ENCODE measurements at places on chromosomes 1 and 21. TPM values are rescaled to one million over a fixed set of nuclear protein-coding genes. Genes with fewer than 3 reads are reported as not detected.

DNA sequence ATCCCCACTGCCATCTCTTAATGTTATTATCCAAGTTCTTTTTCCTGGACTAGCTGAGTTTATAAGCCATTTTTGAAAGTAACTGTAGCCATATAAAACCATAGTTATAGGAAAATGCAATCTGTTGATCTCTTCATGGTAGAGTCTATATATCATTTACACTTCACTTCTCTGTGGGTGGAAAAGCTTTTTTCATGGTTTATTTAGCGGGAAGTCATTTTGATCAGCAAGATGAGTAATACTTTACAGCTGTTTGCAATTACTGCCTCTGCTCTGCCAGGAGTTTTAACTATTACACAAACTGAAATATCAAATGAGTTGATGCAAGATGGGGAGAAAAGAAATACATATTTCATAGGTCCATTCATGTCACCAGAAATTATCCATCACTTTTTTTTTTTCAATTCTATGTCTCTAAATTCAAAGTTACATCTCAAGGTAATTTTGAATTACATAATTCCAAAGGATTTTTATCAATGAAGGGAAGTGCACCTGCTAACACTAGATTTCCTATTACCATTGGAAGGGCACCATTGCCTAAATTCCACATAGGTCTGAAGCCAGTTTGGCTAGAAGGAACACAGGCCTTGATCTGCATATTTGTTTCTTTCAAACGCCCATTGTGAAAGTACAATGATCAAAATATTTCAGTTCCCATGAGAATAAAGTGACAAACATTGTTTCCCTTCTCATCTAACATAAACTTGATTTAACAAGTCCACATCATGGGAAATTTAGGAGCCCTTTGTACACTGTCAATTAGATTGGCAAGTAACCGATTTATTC is 296.7 kb downstream of the ZNF326 start:
- no peak for DNase-seq

GRCh38 chr1:237444120-237444790 is 402.3 kb downstream of the RYR2 start:
- no peak for DNase-seq

MROH7 gene
- not detected for total RNA-seq

DNA sequence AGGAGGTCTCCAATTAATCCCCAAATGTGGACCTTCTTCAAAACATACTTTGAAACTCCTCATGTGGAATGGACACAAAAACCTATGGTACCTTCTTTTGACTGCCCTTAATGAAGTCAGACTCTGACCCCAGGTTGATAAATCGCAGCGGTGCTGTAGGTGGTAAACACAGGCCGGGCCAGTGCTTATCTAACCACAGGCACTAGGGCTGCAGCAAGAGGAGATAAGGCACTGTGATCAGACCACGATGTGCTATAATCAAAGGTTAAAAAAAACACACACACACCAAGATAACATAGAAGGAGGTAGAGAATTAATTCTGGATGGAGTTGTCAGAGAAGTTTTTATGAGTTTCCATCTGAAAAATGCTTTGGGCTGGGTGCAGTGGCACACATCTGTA is 52.3 kb upstream of the SIPA1L2 start:
- DNase-seq = no peak

DMBX1 gene
- total RNA-seq = not detected

GRCh38 chr21:26093122-26093521 is 77.4 kb downstream of the APP start:
- no peak for DNase-seq

GBP1 gene
- not detected for total RNA-seq

DNA sequence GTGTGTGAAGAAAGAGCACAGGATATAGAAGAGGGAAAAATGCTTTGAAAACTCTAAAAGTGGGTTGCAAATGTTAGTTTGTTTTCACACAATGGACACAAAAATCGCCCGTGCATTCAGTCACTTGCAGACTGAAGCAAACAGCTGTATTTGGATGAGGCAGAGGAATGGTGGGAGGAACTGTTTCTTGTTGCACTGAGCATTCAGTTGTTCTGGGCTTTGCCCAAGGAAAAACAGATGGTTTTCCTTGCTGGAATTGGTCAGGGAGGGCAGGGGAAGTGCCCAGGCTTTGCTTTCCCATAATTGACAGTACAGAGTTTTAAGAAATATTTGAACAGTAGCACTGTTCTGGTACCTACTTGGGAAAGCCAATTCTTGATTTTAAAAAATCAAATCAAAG is 19.5 kb upstream of the WARS2 start:
- no peak for DNase-seq

GRCh38 chr1:2275796-2276536 is 47.8 kb downstream of the SKI start:
- no peak for DNase-seq

GRCh38 chr21:39123375-39123774 is 59.9 kb downstream of the PSMG1 start:
- no peak for DNase-seq

DNA sequence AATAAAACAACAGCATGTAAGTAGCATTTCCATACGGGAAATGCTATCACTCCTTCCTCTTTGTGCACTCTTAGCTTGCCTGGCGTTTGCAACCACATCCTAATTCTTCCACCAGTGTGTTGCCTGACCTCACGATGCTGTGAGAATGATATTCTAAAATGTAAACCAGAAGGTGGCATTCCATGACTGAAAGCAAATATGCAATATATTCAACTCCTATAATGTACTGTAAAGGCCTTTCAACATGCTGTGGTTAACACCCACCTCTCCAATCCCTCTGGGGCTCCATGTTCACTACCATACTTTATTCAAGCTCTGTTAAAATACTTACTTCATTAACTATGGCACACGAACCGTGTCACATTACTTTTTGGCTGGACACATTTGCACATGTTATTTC is 420.6 kb upstream of the DEPDC1 start:
- DNase-seq = no peak

DNA sequence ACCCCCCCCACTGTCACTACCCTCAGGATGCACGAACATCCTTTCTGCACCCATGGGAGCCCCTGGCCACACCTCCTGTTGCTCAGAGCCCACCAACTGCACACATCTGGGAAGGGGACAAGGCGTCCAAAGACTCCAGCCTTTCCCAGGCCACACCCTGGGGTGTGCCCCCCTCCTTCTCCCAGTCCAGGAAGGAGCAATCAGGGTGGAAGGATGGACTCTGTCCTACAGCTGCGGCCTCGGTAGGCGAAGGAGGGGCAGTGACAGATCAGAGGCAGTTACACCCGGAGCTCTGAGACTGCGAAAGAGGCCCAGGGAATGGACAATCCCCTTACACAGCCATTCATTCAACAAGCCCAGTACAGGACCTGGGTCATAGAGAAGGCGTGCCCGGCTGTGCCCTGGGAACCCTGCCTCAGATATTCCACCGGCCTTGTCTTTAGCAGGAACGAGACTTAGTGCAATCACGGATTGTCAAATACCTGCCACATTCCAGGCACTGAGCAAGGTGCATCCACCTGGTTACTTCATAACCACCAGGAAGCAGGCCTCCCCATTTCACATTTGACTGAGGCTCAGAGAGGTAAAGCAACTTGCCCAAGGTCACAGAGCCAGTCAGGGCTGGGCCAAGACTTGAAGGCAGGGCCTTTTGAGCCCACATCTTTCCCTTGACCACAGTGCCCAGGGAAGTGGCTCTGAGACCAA is 9.4 kb downstream of the HSPG2 start:
- DNase-seq = no peak

- no peak for DNase-seq
These were observed 31.2 kb upstream of the ENSA start for GRCh38 chr1:150660584-150660983.

GRCh38 chr1:8598783-8599182 is 218.7 kb downstream of the RERE start:
- DNase-seq = no peak

XCL1 gene
- not detected for total RNA-seq

KAZN gene
- total RNA-seq = 15.0 TPM

GRCh38 chr1:64969305-64970046 is 3.1 kb upstream of the JAK1 start:
- no peak for DNase-seq

GRCh38 chr1:50893466-50893865 is 66.6 kb downstream of the FAF1 start:
- DNase-seq = no peak

- no peak for DNase-seq
These were observed 53.4 kb downstream of the GALNT2 start for GRCh38 chr1:230120289-230120920.

GNAT2 gene
- total RNA-seq = 0.21 TPM

DNA sequence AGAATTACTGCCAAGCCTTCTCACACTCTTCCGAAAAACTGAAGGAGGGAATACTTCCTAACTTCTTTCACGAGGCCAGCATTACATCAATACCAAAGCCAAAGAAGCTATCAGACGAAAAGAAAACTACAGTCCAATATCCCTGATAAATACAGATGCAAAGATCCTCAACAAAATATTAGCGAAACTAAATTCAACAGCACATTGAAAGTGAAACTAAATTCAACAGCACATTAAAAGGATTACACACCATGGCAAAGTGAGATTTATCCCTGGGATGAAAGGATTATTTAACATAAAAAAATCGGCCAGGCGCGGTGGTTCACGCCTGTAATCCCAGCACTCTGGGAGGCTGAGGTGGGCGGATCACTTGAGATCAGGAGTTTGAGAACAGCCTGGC is 176.8 kb downstream of the FAF1 start:
- DNase-seq = no peak

All from GM23338 (cell line).